ENCODE measurements at places on chromosomes 7 and 10.

- DNase-seq: no peak
Observed at GRCh38 chr7:26618449-26618848, 245.9 kb downstream of the SKAP2 start.

- no peak for DNase-seq
Observed at GRCh38 chr10:92756201-92757065, 66.7 kb downstream of the HHEX start.

GRCh38 chr10:119289227-119289920, 82.0 kb downstream of the GRK5 start:
- DNase-seq: no peak

DNA sequence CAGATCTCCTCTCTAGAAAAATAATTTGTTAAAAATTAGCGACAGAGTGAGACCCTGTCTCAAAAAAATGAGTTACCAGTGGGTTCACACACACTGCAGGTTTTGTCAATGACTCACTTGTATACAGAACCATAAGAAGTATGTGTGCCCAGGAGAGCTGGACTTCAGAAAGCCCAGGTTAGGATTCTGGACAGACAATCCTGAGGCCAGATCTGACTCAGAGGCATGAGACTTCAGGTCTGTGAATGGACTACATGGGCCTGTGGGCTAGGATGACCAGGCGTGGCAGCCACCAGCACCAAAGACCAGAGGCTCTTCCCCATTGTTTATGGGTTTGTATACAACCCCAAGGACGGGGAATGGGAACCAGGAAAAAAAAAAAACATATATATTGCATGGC, 9.3 kb upstream of the ZNF438 start:
- no peak for DNase-seq

DNA sequence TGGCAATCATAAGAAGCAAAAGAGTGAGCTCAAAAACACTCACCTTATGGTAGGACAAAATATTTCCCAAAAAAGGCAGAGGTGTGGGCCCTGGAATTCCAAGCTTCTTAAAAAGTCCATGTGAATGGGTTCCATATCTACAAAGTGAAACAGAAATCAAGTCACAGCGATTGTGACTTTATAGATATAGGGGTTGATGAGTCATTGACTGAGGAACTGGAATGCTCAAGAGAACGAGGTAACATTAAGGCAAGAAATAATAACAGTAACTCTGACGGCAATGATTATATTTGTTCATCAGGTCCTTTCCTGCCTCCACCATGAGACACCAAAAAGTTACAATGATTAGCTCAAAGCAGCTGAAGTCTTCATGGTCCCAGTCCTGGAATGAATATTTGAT, 4.0 kb downstream of the CYP3A4 start:
- no peak for DNase-seq
